ENCODE measurements at places on chromosomes 11 and 22. TPM values are rescaled to one million over a fixed set of nuclear protein-coding genes. Genes with fewer than 3 reads are reported as not detected.

The DLG2 gene
- 68.3 TPM for total RNA-seq

The DUSP8 gene
- 6.2 TPM for total RNA-seq

The KIAA1671 gene
- total RNA-seq, result 60.0 TPM

The VWA5A gene
- 22.6 TPM for total RNA-seq

The FADS3 gene
- 27.8 TPM for total RNA-seq

The MS4A6E gene
- not detected for total RNA-seq

The TEF gene
- 56.1 TPM for total RNA-seq

The SLN gene
- total RNA-seq, result not detected

The OR2D2 gene
- not detected for total RNA-seq

The KIRREL3 gene
- 0.13 TPM for total RNA-seq

The PIK3IP1 gene
- 84.8 TPM for total RNA-seq

The SMTNL1 gene
- not detected for total RNA-seq

The HORMAD2 gene
- not detected for total RNA-seq

DNA sequence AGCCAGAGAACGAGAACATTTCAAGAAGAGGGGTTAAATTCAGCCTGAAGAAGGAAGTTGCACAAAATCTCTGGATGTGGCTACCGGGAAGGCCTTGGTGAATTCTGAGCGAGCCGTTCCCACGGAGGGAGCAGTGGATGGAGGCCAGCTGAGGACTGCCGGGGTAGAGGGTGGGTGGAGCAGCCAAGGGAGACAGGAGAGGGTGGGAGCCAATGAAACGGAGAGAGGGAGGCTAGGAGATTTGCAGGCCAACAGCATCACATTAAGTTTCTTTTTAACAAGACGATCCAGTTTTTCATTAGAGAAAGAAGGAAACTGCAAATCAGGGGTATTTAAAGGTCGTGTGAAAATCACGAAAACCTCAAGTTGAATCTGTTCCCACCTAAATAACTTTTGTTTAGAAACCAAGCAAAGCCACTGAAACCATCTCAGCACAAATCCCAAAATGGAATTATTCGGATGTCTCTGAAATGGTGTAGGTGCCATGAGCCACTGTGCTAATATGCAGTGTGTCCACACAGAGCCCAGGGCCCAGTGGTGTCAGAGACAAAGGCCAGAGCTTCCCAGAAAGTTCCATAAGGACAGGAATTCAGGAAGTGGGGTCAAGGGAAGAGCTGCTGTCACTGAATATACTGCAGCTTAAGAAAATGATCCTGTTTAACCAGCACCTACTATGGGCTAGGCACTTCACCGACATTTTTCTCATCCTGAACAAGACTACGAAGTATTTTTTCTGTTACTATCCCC, 59.7 kb upstream of the SLC35C1 start:
- DNase-seq, result no peak

DNA sequence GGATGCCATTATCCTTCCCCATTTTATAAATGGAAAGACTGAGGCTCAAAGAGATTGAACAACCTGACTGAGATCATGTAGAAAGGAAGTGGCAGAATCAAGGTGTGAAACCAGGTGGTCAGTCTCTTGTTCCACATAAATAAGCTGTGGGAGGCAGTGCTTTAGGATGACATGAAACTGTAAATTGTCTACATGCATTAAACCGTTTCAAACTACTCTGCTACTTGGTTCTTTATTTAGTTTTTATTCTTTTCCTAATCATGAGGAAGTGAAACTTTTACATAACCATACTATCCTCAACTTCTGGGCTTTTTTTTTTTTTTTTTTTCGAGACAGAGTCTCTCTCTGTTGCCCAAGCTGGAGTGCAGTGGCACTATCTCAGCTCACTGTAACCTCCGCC, 34.9 kb downstream of the CADM1 start:
- DNase-seq, result no peak

- DNase-seq, result no peak
Observed at GRCh38 chr22:38951734-38952133, 5.7 kb upstream of the APOBEC3A start.

DNA sequence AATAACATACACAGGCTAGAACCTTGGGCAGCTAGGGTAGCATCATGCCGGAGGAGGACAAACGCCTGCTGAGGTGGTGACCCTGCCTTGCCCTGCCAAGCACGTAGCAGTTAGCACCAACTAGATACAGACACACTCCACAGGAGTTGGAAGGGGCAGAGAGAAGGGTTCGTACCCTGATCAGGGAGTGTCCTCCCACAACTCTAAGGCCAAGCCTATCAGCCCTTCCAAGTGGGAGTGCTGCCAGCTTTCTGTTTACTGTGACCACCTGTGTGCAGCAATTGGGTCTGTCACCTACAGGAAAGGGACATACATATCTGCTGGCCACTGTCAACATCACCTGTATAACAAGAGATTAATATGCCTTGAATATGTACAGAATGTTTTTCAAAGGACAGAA, 1.9 kb upstream of the THAP7 start:
- no peak for DNase-seq

- no peak for DNase-seq
Observed at GRCh38 chr11:14140991-14141390, 178.5 kb downstream of the SPON1 start.

DNA sequence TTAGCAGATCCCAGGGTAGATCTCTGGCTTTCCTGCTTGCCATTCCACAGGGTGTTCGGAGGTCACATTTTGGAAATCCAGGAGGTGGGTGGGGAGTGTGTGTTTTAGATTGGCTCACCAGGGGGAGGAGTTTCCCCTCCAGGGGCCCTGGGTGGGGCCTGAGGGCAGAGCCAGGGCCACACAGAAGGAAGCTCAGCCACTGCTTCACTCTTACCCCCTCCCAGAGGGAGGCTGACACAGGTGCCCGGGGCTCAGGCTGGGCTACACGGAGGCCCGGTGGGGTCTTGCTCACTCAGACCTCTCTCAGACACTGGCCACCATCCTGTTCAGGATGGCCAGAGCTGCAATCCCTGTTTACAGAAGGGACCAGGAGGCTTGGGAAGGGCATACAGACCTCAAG, 2.5 kb downstream of the WNT7B start:
- no peak for DNase-seq

GRCh38 chr11:126870021-126870420, 130.5 kb downstream of the KIRREL3 start:
- DNase-seq, result no peak

GRCh38 chr22:19526702-19527111, 2.5 kb upstream of the CLDN5 start:
- no peak for DNase-seq

GRCh38 chr11:68214173-68215086, 1.3 kb upstream of the KMT5B start:
- peak; percentile 34 for DNase-seq

DNA sequence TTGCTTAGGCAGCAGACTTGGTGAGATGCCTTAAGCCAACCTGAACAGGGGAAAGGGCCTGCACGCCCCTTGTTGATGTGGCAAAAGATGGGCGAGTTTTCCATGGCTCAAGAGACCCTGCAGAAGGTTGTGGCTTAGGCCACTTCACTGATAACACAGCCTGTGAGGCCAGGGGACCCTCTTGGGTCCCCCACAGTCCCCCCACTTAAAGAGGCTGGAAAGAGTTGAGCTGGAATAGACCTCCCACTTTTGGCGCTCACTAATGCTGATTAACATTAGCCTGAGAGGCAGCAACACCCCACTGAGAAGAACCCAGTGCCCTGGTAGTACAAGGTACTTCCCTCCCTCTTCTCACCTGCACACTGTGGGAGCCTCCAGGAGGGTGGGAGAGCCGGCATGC, 107.5 kb downstream of the TRIM29 start:
- peak; percentile 67 for DNase-seq

DNA sequence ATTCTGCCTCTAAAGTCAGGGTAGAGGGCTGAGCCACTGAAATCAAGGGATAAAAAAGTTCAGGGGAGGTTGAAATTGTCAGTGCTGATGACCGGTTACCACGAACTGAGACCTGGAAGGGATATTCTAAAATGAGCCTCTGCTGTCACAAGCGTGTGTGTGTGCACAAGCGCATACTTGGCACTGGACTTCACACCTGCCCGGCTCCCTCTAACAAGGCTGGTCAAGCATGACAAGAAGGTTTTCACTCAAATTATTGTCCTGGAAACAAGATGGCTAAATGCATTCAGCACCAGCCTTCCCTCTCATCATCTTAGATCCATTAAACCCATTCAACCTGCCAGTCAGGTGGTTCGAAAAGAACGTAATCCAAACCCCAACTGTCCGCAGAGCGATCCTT, 54.8 kb upstream of the CECR2 start:
- DNase-seq, result no peak

DNA sequence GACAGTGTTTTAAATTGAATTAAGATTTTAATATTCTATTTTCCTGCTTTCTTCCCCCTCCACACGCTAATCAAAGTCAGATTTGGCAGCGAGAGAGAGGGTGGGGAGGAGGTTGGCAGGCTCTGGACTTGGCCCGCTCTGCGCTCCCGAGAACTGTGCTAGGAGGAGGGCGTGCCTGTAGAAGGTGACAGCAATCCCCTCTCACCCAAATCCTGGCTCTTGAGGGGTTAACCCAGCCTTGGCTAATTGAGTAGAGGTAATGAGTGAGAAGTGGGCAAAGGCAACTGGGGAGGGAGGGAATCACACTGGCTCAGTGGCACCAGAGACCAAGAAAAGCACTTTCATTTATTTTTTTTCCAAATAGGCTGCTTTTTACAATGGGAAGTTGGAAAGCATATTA, 42.2 kb downstream of the BUD13 start:
- no peak for DNase-seq

DNA sequence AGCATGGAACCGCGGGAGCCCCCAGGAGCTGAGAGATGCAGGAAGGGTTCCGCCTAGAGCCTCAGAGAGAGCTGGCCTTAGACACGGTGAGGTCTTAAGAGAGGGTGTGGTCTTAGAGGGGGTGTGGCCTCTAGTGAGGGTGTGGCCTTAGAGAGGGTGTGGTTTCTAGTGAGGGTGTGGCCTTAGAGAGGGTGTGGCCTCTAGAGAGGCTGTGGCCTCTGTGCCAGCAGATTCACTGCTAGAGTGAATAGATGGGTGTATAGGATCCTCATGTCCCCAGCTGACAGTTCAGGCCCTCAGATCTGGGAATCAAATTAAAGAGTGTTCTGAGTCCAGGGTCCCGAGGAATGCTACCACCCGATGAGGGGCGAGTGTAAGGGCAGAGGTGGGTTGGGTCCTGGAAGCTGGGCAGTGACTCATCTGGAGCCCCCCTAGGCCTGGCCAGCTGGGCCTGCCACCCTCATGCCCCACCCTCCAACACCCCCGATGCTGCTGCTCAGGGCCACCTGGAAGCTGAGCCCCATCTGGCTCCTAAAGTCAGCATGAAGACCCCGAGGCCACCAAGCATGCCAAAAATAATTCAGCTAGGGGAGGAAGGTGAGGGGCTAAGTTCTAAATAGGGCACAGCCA, 49.5 kb downstream of the IGF2 start:
- DNase-seq, result no peak

DNA sequence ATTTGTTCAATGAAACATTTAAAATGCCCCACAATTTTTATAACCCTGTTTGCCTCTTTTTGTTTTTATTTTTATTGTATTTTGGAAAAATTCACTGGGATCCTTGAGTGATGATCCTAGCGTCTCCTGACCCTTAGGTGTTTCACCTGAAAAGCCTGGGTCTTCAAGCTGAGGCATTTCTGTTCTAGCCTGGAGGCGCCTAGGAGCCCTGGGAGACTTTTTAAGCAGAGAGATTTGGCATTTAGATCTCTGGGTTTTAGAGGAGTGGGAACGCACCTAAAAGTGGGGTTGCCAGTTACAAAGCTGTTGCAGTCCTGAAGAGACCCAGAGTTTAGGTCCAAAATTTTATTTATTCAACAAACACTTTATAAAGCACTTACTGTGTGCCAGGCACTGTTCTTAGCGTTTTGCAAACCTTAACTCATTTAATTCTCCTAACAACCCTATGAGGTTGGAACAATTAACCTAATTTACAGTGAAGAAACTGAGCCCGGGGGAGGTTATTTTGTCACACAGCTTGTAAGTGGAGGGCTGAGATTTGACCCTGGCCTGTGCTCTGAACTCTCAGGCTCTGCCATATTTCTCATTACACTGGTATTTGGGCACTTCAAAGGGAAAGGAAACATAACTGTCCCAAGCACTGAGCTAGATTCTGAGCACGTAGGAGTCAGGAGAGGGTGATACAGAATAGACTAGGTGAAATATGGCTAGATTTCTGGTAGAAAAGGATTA, 834 bp upstream of the FADS1 start:
- DNase-seq, result no peak

GRCh38 chr11:129375751-129376657, at the start of gene BARX2:
TSS of gene BARX2 (plus strand) at chr11:129375848. CDS start at chr11:129376036, 188 bp downstream.
- DNase-seq, result no peak

DNA sequence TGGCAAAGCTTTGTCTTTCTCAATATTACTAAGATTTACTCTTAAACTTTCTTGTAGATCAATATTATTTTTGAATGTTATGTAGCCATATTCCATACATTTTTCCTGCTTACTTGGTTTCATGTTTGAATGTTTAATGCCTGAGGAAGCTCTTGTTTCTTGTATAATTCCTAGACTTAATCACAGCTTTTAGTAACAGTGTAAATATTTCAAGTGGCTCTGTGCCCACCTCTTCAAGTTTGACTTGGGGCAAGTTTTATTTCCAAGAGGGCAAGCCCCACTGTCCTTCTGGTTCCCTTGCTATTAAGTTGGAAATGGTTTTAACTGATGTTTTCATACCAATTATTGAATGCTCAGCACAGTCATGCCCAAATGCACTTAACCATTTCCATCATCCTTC, 1004.1 kb downstream of the OPCML start:
- no peak for DNase-seq

DNA sequence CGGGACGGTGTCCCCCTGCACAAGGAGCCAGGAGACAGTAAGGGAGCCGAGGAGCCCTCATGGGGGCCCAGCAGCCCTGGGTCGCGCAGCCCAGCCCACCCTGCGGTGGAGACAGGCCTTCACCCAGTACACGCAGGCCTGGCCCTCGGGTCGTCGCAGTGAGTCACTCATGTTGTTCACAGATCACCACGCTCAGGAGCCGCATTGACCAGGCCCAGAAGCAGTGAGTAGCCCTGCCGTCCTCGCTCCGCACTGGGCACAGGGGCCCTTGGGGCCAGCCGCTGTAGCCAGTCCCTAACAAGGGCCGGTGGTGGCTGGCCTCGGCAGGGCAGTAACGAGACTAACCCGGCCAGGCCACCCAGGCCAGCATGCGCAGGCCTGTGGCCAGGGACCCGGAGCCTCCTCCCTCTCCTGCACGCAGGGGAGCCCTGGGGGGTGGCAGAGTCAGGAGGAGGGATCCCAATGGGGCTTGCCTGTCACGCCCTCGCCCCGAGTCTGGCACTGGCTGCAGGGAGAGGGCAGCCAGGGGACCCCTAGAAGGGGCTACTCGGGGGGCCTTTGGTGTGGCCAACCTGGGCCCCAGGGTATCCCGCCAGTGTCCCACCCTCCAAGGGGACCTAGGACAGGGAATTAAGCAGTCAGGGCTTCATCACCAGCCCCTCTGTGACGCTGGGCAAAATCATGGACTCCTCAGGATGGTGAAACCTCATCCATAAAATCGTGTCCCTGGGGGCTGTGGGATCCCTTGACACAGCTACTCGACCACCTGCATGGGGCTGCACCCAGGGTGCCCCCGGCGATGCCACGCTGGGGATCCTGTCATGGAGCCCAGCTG, 10.1 kb upstream of the MRPL23 start:
- DNase-seq, result peak; percentile 86

Measured in lower leg skin (tissue), 4 donors.